Memory B cell (primary cell): ENCODE measurements at places on chromosomes 1 and 21.

DNA sequence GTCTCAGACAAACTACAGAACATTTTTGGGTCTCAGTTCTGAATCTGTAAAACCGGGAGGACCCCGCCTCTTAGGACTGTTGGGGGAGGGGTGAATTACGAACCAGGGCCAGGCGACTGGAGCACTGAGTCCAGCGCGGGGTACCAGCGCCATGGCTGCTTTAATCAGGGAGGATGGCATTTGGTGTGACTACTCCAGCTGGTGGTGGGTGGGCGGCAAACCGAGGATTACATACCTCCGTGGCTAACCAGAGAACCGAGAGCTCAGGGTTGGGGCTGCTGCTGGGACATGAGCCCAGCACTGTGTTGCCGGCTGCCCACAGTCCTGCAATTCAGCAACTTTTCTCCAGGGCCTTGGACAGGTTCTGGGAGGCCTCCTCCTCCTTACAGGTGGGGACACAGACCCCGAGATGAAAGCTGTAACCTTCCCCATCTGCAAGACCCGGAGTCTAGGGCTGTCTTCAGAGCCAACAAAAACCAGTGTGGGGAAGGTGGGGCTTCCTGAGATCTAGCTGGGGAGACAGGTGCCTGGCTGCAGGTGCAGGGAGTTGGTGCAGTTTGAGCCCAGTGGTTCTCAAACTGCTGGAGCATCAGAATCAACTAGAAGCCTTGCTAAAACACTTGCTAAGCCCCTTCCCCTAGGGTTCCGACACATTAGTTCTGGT, 273.5 kb downstream of the FOXD2 start:
- DNase-seq: no peak

DNA sequence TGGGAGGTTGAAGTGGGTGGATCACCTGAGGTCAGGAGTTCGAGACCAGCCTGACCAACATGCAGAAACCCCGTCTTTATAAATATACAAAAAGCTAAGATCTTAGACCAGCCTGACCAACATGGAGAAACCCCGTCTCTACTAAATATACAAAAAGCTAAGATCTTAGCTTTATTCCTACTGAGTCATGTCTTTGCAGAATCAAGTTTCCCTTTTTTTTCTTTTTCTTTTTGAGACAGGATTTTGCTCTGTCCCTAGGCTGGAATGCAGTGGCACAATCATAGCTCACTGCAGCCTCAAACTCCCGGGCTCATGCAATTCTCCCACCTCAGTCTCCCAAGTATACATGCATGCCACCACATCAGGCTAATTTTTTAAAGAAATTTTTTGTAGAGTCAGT, 21.4 kb downstream of the KDM5B start:
- no peak for DNase-seq

- DNase-seq: no peak
Observed at GRCh38 chr1:15154480-15155036, 1.0 kb downstream of the TMEM51 start.

- no peak for DNase-seq
Observed at GRCh38 chr1:203379825-203380224, 28.9 kb upstream of the FMOD start.

DNA sequence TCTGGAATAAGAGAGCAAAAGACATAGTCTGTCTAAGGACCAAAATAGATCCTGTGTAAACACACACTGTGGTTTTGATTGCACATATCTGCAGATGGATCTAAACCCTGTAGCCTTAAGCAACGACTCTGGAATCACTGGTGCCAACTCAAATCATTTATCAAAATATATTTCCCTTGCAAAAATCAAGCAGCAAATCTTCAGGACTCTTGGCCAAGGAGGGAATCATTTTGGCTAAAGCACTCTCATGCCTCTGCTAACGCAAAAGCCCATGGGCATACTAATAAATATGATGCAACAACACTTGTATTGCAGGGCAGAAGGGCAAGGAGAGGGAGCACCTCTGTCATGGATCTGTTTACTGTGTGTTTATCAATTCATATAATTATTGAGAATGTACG, 155.4 kb upstream of the DUSP10 start:
- DNase-seq: no peak

- peak; percentile 62 for DNase-seq
Observed at GRCh38 chr1:244049162-244050013, 1.7 kb upstream of the ZBTB18 start.

- DNase-seq: no peak
Observed at GRCh38 chr1:156692925-156693847, 12.2 kb downstream of the CRABP2 start.

DNA sequence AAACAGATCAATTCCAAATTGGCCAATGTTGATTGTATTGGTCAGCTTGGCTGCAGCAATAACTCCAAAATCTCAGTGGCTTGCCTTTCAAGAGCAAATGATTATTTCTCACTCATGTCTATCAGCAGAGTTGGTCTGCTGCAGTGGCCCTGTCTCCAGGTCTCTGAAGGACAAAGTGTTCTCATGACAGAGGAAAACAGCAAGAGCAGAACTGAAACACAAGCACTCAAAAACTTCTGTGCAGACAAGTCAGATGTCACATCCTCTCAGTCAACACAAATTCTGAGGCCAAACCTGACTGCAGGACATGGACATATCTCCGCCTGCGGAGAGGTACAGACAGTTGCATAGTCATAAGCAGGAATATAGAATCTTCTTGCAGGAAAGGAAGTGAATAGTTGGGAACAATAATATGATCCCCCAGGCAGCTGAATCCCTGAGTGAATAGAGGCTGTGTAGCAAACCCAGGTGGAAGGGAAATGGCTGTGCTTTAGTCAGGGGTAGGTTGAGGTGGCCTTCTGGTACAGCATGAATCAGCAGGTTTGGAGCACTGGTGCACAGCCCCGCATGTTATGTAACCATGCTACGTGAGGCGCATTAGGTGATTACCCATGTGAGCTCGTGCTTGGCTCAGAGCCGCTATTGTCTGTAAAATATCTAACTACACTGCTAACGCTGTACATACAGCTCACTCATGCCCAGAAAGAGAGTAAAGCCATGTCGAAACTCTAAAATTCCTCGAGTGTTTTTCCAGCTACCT, 17.1 kb upstream of the UBE2U start:
- no peak for DNase-seq

- no peak for DNase-seq
Observed at GRCh38 chr1:93575621-93576284, 105.9 kb downstream of the BCAR3 start.

DNA sequence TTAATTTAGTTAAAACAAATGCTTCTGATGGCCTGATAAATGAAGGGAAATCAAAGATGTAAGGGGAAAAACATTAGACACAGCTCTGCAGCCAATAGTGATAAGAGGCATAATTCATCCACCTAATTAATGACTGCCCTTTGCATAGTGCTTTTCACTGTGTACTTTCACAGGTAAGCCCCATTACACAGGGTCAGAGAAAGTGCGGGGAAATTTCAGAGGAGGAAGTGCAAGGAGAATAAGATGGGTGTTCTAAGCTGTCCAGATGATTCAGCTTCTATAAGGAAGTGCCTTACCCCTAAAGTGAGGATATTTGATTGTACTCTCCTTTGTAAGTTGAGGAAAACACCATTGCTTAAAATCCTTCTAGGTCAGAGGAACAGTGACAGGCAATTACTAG, 88.0 kb downstream of the NR5A2 start:
- DNase-seq: no peak

DNA sequence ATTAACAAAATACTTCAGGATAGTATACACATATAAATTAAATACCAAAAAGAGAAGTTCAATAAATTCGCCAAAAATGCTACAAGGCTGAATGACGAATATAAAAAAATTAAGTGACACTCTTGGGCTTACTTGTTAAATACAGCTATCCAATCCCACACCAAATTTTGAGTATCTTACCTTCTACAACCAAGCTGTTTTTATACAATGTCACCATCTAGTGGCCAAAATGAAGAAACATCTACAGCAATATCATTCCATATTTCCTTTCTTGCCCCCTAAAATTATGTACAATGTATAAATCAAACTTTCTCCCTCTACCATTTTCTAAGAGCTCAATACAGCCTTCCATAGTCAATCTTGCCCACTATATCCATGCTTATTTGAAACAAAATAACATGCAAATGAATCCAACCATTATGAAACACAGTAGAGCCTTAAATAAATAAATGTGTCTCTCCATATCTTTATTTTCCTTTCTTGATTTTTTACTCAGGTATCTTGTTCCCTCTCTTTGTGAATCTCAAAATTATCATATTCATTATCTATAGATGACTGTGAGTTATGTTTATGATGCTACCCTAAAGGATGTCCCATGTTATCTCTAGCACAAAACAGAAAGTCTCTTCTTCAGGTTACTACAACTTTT, 86.3 kb downstream of the ACBD6 start:
- no peak for DNase-seq

GRCh38 chr1:37845786-37846185, 13.6 kb downstream of the MTF1 start:
- DNase-seq: no peak

GRCh38 chr1:31952825-31953220, 14.7 kb upstream of the PTP4A2 start:
- DNase-seq: no peak

- DNase-seq: no peak
Observed at GRCh38 chr1:230084408-230085177, 17.6 kb downstream of the GALNT2 start.

DNA sequence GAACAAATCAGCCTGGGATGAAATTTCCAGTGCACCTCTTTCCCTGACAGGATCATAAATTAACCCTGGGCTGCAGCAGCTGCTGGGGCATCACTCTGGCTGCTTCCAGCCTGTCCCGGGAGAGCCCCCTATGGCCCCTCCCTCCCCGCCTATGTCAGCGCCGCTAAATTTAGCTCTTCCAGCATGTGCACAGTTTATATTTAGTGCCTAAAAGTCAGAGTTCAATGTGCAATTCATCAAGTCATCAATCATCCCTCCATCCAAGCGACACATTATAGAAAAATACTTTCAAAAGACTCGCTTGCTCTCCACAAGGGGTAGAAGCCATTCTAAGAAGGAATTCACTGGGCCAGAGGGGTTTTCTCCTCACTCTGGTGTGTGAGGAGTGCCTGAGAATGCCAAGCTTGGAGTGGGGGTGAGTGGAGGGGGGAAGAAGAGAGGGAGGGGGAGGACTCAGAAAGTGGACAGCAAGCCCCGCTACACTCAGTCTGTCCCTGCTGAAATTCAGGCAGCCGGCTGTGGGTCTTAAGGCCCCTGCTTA, 37.4 kb downstream of the XCL1 start:
- DNase-seq: no peak

GRCh38 chr21:44353191-44353970, at the start of gene TRPM2:
TSS of gene TRPM2 (plus strand) at chr21:44353621. CDS start at chr21:44353701, 80 bp downstream.
- peak; percentile 35 for DNase-seq

DNA sequence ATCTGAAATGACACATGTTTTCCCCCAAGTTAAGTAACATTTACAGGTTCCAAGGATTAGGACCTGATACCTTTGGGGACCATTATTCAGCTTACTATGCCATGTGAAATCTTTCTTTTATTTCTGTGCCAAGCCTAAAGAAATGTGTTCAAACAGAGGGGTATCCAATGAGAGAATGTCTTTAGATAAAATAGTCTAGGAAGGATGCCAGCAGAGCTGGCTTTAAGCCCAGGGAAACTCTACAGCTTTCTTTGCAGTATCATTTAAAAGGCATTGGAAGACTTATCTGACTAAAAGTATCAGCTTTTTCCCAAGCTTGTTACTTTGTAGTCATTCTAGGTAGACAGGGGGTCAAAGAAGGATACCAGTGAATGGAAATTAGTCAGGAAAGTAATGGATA, 860.4 kb downstream of the PLA2G4A start:
- no peak for DNase-seq

- DNase-seq: peak; percentile 39
Observed at GRCh38 chr1:26677306-26678115, 18.3 kb upstream of the ARID1A start.

DNA sequence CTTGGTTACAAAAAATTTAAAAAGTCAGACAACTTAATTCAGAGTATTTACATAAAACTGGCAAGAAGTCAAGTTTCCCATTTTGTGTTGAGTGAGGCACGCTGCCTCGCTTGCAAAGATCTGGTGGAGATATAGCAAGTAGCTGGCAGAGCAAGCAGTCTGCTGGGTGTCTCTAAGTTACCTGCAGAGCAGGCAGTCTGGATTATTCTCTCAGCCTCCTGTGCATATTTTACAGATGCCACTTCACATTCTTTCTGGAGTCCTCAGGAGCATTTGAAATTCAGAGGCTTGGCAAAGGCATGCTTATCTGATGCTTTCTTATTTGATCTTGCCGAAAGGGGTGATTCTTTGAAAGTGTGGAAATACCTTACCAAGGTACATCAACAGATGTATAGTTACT, 640.4 kb upstream of the ADGRL4 start:
- no peak for DNase-seq

GRCh38 chr1:237760951-237761350, 129.8 kb downstream of the ZP4 start:
- DNase-seq: no peak

GRCh38 chr1:200150006-200150405, 122.5 kb downstream of the NR5A2 start:
- DNase-seq: no peak

DNA sequence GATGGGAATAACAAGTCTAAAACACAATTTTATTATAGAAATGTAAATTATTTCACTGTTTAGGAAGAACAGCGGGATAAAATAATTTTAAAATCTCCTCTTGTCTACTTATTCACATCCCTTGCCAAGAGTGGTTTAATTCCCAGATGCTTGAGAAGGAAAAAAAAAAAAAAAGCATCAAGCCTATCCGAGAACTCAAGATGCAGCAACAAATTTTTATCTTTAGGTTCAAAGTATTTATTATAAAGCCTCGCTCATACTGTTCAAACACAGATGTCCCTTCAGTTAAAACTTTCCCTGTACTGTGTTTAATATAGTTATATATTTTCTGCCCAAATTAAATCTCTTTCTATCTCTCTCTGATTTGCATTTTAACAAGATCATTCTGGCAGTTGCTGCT, 1615.8 kb downstream of the PLA2G4A start:
- no peak for DNase-seq

DNA sequence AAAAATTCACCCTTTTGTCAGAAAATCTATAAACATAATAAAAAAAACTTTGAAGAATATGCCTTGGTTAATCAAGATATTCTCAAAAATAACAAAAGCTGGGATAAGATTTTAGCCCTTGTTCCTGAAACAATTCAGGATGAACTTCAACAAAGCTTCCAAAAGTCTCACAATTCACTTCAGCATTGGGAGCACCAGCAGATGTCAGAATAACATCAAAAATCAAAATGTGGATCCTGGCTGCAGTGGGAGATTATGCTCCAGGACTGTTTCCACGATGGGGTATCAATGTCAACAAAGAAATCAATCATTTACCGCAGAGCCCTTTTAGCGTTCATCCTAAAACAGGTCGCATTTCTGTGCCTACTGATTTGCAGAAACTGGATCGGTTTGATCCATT, 35.2 kb downstream of the ZNF670 start:
- DNase-seq: no peak

GRCh38 chr21:43919871-43920801, 55.1 kb downstream of the AGPAT3 start:
- DNase-seq: no peak

DNA sequence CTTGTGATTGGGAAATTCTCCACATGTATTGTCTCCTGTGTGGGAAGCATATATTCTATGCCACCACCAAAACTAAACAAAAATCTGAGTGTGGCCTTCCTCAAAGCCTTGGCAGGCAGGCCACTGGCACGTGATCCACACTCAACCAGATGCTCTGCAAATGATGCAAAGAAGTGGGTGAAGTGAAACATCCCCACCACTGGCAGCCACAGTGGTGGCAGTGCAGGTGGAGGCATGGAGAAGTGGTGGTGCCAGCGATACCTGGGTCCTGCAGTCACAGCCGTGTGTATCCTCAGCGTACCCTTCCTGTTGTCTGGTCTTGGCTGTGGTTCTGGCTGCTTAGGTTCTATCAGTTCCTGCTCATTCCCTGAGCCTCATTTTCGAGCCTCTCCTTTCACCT, 65.2 kb downstream of the PLPPR5 start:
- no peak for DNase-seq
